Astrocyte of the cerebellum (primary cell): ENCODE measurements at places on chromosomes 4 and X.
A peak's percentile ranks its signal among the peaks of the same experiment; 100 is the strongest.

DNA sequence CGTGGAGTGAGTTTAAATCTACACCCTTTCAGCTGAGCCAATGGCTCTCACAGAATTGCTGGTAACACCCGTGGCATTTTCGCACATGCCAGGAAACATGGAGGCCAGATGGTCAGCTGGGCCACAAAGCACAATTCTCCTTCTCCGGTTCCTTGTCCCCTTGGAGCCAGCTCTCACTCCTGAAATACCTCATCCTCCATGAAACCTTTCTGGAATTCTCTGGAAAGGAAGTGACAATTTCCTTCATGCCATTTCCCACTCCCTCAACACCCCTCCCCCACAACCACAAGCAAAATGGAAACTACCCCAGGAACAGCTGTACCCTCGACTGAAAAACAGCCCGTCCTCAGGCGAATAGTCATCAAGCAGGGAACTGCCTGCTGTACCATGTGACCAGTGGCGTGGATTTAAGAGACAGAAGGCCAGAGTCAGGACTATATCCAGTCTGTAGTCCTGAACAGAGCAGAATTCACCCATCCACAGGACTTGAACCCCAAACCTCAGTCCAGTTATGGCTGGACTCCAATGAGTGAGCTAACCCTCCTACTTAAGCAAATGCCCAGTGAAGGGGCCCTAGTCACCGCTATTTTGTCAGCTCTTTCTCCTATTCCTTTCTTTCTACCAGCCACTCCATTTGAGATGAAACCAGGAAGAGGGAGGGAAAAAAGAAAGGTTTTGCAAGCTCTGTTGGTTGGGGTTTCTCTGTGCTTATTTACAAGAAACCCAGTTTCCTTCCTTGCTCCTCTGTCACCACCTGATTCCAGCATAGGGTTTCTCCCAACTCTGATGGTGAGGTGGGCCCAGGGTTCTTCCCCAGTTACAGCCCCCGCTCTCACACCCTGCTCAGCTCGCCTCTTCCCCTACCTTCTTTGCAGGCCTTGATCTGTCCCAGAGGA is 24.5 kb downstream of the ELF4 start:
- no peak for DNase-seq

- DNase-seq = no peak
These were observed 10.5 kb upstream of the TIGD2 start for GRCh38 chr4:89100853-89101252.

- DNase-seq = no peak
These were observed 20.9 kb downstream of the UVSSA start for GRCh38 chr4:1367936-1368289.

DNA sequence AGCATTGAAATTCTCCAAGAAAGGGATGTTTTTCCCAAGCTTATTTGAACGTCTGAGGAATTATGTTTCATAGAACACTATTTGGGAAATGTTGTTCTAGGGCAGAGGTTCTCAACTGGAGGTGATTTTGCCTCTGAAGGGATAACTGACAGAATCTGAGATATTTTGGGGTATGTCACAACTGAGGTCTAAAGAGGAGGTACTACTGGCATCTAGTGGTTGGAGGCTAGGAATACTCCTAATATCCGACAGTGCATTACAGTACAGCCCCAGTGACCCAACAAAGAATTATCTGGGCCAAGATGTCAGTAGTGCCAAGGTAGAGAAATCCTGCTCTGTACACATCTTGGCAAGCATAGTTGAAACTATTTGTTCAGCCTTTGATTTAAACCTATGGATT is 6.4 kb downstream of the HSPA4L start:
- DNase-seq = no peak

GRCh38 chr4:20395160-20395773 is 143.6 kb downstream of the SLIT2 start:
- DNase-seq = no peak

- DNase-seq = no peak
These were observed 914.5 kb downstream of the STIM2 start for GRCh38 chr4:27775156-27775555.

DNA sequence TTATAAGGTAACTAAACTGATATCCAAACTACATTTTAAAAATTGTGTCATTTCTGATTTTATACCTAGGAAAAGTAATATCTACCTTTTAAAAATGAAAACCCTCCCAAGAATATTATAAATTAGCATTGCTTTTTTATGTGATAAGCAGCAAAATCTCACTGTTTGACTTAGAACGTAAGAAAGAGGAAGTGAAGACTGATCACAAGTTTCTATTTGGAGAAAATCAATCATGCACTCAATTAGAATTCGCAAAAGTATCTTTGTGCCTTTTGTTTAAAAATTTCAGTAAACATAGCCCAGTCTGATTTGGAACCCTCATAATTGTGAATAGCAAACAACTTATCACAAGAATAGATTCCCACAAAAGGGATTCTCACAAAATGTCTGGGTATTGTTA is 142.7 kb downstream of the TENM3 start:
- no peak for DNase-seq

DNA sequence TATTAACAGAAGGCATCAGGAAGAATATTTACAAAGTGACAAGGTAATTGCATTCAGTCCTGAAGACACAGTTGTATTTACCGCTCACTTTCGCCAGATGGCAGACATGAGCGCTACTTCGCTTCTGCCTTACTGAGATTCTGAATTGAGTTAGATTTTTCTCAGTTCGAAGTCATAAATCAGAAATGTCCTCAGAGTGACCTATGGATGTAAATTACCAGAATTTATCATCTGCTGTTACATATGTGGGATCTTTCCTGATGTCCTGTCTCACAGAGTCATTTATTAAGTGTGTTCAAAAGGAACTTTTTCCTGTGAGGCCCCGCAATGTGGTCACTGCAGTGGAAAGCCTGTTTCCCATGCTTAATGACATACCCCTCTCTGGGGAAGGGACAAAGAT is 97.3 kb upstream of the DCLK2 start:
- DNase-seq = peak; percentile 35
